ENCODE measurements at places on chromosomes 16 and 17.

DNA sequence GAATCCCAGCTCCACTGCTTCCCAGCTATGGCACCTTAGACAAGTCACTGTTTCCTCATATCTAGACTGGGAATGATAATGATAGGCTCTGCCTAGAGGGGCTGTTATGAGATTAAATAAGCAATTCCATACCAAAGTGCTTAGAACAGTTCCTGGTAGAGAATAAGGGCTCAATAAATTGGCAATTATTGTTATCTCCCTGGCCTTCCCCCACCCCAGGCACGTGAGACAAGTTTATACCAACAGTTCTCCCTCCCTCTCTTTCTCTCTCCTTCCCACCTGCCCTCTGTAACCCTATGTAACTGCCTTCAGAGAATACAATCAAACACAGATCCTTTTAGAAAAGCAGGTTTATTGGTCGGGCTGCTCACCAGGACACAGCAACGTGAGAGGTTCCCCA lies 13.9 kb upstream of the STAT3 start:
- DNase-seq, result no peak

DNA sequence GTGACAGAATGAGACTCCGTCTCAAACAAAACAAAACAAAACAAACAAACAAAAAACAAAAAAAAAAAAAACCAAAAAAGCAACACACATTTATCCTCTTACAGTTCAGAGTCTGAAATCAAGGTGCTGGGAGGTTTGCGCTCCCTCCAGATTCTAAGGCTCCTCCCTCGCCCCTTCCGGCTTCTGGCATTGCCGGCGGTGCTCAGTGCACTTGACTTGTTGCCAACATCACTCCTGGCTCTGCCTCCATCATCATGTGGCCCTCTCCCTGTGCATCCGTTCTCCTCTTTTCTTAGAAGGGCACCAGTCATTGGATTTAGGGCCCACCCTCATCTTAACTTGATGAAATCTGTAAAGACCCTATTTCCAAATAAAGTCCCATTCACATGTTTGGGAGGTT lies 73.8 kb downstream of the RBFOX3 start:
- DNase-seq, result no peak

DNA sequence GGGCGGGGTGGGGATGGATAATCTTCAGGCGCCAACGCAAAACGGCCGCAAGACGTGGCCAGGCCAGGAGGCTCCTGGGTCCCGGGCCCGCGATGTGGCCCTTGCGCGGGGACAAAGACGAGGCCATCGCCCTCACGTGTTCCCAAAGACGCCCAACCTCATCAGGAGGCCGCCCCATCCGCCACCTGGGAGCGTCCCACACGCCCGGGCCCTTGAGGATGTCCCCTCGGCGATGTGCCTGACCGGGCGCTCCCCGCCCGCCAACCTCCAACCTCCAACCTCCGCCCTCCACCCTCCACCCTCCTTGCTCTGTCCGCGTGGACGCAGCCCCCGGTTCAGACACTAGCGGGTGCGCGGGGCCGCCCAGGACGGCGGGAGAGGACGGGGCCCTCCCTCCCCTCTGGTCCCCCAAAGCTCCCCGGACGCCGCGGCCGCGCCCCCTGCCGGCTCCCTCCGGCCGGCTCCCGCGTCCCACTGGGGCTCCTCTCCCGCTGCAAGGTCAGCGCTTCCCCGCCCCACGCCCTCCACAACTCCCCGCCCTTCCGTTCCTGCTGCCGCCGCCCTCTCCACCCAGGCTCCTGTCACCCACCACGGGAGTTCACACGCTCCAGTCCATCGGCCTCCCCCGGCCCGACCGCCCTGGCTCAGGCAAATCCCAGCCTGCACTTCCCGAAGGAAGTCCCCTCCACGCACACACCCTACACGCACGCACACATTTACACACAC lies 250.8 kb upstream of the RPL38 start:
- DNase-seq, result no peak

DNA sequence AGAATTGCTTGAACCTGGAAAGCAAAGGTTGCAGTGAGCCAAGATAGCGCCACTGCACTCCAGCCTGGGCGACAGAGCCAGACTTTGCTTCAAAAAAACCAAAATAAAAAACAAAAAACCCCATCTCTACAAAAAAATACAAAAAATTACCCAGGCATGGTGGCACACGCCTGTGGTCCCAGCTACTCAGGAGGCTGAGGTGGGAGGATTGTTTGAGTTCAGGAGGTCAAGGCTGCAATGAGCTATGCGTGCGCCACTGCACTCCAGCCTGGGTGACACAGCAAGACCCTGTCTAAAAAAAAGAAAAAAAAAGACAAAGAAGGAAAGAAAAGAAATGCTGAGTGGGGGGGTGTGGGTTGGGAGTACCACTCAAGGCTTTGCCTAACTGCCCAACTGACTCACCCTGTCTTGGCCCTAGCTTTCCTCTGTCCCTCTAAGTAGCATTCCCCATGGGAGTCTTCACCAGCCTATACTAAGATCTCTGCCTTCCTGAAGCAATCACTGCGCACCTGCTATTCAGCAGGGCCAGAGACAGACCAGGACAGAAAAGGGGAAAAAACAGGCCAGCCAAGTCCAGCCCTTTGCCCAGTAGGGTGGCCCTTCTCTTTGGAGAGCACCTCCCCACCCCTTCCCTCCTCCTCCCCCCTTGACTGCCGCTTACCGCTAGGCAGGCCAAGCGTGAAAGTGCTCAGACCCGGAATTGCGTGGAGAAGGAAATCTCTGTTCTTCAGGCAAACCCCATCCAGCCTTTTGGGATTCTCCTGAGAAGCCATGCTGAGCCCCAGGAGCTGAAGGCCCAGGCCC lies 45.8 kb downstream of the RTN4RL1 start:
- no peak for DNase-seq

- DNase-seq, result no peak
Observed at GRCh38 chr16:57871456-57871855, 69.2 kb upstream of the KIFC3 start.

DNA sequence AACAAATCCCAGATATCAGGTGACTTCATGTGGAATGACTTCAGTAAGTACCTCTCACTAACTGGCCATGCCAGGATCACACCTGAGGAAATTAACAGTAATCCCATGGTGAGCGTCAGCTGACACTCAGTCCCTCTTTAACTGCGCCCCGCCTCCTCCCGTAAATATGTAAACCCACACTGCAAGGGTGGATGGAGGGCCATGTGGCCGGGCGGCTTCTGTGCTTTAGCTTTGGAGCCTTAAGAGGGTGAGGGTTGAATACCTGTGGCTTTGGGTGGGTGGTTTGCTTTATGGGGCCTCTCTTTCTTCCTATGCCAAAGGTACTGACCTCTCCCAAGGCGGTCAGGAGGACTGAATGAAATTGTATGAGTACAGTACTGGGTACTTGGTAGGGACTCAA lies 141.7 kb downstream of the MRM1 start:
- no peak for DNase-seq

DNA sequence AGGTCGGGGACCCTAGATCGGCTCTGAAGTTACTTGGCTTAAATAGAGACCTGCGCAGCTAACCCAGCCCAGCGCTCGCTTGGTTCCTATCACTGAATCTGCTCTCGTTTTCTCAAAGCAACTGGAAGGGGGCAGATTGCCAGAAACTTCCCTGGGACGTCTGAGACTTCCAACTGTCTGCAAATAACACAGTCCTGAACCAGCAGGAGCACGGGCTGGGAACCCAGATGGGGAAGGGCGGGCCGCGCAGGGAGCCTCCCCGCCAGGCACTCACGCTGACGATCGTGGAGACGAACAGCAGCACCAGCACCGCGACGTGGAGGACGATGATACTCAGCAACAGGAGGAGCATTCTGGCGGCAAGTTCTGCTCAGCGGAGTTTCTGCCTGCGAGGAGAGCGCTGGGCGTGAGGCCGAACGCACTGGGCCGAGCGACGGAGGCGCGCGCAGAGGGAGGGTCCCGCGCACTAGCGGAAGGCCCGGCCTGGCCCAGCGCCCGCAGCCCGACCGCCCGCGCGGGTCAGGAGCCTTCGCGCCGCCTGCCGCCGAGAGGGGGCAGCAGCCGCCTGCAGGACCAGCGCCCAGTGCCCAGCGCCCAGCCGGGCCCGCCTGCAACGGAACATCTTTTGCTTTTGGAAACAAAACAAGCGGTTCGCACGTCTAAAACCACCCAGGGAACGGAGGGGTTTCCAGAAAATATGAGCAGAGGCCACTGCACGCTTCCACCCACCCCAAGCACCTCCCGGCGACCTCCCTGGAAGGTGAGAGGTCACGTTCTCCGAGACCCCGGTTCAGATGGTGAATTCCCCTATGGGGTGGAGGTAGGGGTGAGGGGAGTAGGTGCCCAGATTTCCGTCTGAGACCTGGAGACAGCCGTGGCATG lies 4.5 kb downstream of the PMP22 start:
- DNase-seq, result peak; percentile 88

DNA sequence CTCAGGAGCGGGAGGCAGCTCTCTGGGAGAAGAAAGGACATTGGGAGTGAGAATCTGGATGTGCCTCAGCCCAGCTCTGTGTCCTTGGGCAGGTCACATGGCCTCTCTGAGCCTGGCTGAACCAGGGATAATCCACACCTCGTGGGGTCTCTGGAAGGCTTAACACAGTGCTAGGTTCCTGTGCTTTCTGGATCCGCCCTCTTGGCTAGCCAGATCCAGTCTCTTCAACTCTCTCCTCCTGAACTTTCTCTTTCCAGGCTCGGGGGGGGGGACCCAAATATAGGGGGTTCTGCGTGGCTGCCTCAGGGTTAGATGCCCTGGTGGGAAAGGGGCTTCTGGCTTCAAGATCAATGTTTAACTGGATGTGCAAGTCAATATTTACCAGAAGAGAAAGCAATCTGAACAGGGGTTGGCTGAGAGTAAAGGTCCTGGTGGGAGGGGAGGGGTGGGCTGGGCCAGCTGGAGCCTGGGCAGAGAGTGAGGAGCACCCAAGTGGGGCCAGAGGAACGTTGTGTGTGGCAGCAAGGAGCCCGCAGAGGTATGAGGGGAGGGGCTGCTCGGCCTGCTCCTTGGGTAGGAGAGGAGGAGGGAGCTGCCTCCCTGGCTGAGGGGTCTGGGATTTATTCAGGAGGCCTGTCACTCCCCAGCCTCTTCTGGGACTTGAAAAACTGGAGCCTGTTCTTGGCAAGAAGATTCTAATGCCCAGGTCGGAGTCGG lies at the start of gene SERPINF2:
SERPINF2 (plus strand) TSS at position 501 of the 717 bp plus-strand sequence. CDS start 2,125 bp downstream, outside the sequence.
- DNase-seq, result no peak

DNA sequence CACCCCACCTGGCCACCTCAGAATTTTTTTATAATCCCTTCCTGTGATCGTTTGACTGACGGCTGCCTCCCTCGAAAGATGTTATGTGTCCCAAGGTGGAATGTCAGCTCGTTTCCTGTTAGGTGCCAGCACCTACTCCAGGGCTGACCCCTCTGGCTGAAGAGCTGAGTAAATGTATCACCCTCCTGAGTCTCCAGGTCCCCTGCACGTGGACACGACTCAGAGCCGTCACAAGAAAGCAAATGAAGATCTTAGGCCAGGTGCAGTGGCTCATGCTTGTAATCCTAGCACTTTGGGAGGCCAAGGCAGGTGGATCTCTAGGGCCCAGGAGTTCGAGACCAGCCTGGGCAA lies 273.2 kb downstream of the C16orf95 start:
- no peak for DNase-seq

- peak; percentile 77 for DNase-seq
Observed at GRCh38 chr17:60600490-60601446, 775 bp downstream of the PPM1D start.

GRCh38 chr16:84141143-84141670 lies 3.8 kb downstream of the HSDL1 start:
- DNase-seq, result no peak

DNA sequence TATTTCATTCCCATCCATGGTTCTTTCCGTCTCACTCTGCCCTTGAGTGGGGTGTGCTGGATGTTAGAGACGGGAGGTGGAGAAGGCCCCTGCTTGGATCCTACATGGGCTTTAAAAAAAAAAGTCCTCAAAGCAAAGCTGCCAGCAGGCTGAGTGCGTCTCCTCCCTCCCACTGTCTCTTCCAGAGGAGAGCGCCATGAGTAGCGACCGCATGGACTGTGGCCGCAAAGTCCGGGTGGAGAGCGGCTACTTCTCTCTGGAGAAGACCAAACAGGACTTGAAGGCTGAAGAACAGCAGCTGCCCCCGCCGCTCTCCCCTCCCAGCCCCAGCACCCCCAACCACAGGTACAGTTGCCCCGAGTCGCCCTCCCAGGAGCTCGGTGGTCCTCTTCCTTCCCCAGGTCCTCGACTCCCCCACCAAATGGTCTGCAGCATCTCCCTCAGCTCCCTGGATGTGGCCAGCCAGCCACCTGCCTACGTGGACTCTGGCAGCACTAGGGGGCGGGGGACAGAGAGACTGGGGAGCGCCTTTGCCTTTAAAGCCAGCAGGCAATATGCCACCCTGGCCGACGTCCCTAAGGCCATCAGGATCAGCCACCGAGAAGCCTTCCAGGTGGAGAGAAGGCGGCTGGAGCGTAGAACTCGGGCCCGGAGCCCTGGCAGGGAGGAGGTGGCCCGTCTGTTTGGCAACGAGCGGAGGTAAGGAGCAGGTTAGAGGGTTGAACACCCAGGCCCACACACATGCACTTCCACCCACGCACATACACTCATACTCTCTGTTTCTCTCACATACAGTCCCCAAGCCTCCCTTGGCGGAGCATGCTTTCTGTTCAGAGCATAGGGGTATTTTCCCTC lies 68.2 kb downstream of the PLD6 start:
- DNase-seq, result no peak

- no peak for DNase-seq
Observed at GRCh38 chr17:44828919-44829522, 1.1 kb downstream of the GJC1 start.

DNA sequence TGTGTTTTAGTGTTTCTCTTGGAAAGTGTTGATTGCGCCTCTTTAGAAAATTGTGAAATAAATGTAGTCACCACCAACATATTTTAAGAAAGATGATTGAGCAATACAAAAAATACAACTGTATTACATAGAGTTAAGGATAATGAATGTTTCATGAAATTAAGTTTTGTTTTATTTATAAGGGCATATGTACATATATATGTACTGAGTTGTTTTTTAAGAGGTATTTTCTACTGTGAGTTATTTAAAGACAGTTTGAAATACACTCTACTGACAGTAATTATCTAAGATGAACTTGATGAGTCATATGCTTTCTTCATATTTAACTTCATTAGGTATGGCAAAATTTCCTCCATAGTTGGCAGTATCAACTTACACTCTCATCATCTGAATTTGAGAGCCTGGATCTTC lies 411.7 kb downstream of the HS3ST3B1 start:
- no peak for DNase-seq

GRCh38 chr17:9363440-9364350 lies 211.9 kb downstream of the STX8 start:
- DNase-seq, result no peak

DNA sequence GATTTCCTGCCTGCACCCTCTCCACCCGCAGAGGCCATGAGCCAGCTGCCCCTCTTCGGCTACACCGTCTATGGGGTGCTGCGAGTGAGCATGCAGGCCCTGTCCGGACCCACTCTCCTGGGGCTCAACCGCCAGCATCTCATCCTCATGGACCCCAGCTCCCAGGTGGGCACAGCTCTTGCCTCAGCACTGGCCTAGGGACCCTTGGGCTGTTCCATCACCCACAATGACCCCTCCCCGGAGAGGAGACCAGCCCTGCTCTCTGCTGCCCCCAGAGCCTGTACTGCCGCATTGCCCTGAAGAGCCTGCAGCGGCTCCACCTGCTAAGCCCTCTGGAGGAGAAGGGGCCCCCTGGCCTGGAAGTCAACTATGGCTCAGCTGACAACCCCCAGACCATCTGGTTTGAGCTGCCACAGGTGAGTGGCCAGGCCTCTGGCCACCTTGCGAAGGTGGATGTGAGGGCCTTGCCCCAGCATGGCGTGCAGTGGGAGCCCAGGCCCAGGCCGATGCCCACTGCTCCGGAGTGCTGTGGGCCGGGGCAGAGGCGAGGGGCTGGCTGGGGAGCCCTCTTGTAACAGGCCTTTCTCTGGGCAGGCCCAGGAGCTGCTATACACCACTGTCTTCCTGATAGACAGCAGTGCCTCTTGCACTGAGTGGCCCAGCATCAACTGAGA lies 7.3 kb upstream of the SMIM5 start:
- no peak for DNase-seq
